ENCODE measurements at places on chromosomes 13 and 19. TPM values are rescaled to one million over a fixed set of nuclear protein-coding genes. Genes with fewer than 3 reads are reported as not detected.

Gene CEACAM4
- 0.63 TPM for polyA plus RNA-seq

DNA sequence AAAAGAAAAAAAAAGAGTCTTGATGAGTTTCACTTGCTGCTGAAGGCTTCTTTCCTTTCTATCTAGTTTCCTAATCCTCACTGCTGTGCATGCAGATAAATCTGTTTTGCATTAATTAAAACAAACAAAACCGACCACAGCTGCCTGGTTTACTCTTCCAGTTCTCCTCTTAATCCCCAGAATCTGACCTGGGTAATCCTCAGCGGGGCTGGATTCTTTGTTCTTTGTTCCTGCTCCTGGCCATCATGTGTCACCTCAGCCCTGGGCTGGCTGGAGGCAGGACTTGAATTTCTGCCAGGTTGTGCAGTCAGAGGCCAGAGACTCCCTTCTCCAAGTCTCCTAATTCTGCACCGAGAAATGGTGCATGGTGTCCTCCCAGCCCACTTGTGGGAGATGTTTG is 52.2 kb upstream of the CYP4F8 start:
- H3K4me3 ChIP-seq: no peak overlapping the region
- H3K27ac ChIP-seq: no peak overlapping the region
- H3K36me3 ChIP-seq: no peaks in the 10 kb centered on the region
- DNase-seq: peak; percentile 27
- H3K27me3 ChIP-seq: no peaks in the 10 kb centered on the region
- no peaks in the 10 kb centered on the region for H3K4me1 ChIP-seq

GRCh38 chr19:10654610-10655456 is 687 bp downstream of the ILF3 start:
- no peaks in the 10 kb centered on the region for H3K27me3 ChIP-seq
- H3K4me1 ChIP-seq: peaks cover 41% of the 10 kb centered on the region
- no peaks in the 10 kb centered on the region for H3K36me3 ChIP-seq
- H3K4me3 ChIP-seq: peak overlapping the region; percentile 98

DNA sequence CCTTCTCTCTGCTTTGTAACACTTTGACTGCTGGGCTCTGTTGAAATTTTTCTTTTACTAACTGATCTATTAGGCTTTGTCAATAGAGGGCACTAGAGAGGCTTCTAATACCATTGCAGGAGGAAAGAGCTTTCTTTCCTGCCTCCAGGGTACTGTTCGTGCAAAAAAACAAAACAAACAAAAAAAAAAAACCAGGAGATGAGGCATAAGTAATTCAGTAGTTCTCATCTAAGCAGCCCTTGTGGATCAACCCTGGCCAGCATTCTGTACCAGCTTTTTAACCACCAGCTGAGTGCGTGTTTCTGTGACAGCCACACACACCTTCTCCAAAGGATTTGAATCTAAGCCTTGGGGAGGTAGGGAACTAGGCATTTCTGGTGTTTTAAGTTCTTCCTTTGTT is 1707.6 kb upstream of the SLC10A2 start:
- no peak overlapping the region for H3K27ac ChIP-seq
- H3K36me3 ChIP-seq: no peaks in the 10 kb centered on the region
- DNase-seq: peak; percentile 57
- H3K4me3 ChIP-seq: no peak overlapping the region
- no peaks in the 10 kb centered on the region for H3K27me3 ChIP-seq

- no peak overlapping the region for H3K4me3 ChIP-seq
- H3K27ac ChIP-seq: no peak overlapping the region
- H3K4me1 ChIP-seq: no peaks in the 10 kb centered on the region
- no peak for DNase-seq
- no peaks in the 10 kb centered on the region for H3K36me3 ChIP-seq
Observed at GRCh38 chr13:43920965-43921674, 41.4 kb downstream of the LACC1 start.

DNA sequence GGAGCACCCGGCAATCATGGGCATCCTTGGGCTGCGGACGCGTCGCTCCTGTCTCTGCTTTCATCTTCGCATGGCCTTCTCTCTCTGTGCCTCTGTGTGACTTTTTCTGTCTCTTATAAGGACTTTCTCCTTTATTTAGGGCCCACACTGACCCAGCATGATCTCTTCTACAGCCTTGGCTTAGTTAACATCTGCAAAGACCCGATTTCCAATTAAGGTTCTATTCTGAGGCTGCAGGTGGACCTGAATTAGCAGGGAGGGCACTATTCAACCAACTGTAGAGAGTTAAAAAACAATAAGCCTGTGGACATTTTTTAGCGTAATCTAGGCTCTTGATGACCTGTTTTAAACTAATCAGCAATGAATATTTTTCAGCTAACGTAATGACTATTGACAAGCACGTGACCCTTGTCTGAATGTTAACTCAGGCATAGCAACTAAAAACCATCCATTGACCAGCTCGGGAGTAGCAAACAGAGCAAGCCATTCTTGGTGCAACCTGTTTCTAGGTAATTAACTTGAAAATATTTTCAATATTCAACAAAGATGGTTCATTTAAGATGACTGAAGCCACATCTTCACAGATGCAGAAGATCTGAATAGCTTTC is 15.2 kb downstream of the F10 start:
- H3K4me3 ChIP-seq: no peak overlapping the region
- H3K36me3 ChIP-seq: no peaks in the 10 kb centered on the region

GRCh38 chr19:9991425-9992191 is 18.7 kb downstream of the COL5A3 start:
- H3K27ac ChIP-seq: no peak overlapping the region
- no peaks in the 10 kb centered on the region for H3K27me3 ChIP-seq
- H3K4me1 ChIP-seq: no peaks in the 10 kb centered on the region
- no peak overlapping the region for H3K4me3 ChIP-seq

DNA sequence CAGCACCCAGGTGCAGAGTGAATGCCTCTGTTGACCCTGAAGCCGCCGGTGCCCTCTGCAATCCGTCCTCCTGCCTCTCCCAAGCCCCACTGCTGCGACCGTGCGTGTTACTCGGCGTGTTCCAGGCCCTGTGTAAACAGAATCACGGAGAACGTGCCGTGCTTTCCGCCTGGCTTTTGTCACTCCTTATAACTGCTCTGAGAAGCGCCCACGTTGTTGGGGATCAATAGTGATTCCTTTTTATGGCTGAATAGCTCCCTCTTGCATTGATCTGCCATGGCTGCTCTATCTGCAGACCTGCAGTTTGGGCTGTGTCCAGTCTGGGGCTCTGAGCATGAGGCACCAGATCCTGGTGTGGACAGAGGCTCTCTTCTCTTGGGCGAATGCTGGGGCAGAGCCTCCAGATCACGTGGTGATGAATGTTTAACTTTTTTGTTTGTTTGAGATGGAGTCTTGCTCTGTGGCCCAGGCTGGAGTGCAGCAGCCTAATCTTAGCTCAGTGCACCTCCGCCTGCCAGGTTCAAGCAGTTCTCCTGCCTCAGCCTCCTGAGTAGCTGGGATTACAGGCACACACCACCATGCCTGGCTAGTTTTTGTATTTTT is 15.8 kb downstream of the ADPRHL1 start:
- H3K27ac ChIP-seq: peak overlapping the region; percentile 64
- peaks cover 11% of the 10 kb centered on the region for H3K36me3 ChIP-seq
- H3K4me3 ChIP-seq: no peak overlapping the region
- H3K27me3 ChIP-seq: no peaks in the 10 kb centered on the region
- peak; percentile 60 for DNase-seq

Data from stomach (tissue), 19 donors.